ENCODE measurements at places on chromosomes 16 and 17. TPM values are rescaled to one million over a fixed set of nuclear protein-coding genes. Genes with fewer than 3 reads are reported as not detected.

- no peak for DNase-seq
Observed at GRCh38 chr17:40554646-40555295, 10.5 kb downstream of the CCR7 start.

GRCh38 chr16:50473356-50473945, 74.7 kb upstream of the NKD1 start:
- no peak for DNase-seq

- DNase-seq: no peak
Observed at GRCh38 chr17:34533806-34534527, 45.4 kb upstream of the TMEM132E start.

Gene PPP1R1B
- 4.8 TPM for total RNA-seq

- no peak for DNase-seq
Observed at GRCh38 chr17:4043862-4044261, 79.6 kb upstream of the ATP2A3 start.

Gene TMEM100
- total RNA-seq: 3.1 TPM

Gene PLEKHM1
- total RNA-seq: 47.7 TPM

- no peak for DNase-seq
Observed at GRCh38 chr16:31487071-31487719, 4.3 kb downstream of the SLC5A2 start.

Gene CDK5R1
- 12.1 TPM for total RNA-seq

All from esophagus squamous epithelium (tissue), 5 donors.